ENCODE measurements at places on chromosomes 1 and 21.

GRCh38 chr1:39204441-39205081, at the start of gene MACF1:
Gene MACF1, plus strand, starts transcription at chr1:39204695. Its CDS starts 328 bp downstream, at chr1:39205023.
- peak; percentile 84 for DNase-seq

GRCh38 chr1:101264697-101265096, 27.9 kb downstream of the S1PR1 start:
- DNase-seq: peak; percentile 29

- no peak for DNase-seq
These were observed 2.7 kb upstream of the PALMD start for GRCh38 chr1:99643021-99643779.

- DNase-seq: no peak
These were observed 44.6 kb downstream of the COQ8A start for GRCh38 chr1:226984521-226985238.

GRCh38 chr1:77349275-77349674, 67.5 kb downstream of the AK5 start:
- DNase-seq: no peak

DNA sequence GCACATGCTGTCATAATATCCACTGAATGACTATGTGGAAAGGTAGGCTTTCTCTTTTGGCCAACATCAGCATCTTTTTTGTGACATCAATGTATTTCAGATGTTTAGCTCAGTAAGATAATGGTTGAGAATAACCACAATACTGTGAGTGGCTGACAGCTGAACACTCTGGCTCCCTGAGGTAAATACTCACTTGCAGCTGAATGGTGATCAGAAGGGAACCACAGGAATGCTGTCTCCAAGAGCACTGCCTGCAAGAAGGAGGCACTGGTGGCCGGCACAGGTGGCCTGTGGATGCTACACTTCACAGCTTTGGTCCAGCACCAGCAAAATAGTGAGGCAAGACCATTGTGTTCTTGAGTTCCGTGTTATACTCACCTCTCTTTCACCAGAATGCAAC, 118.7 kb upstream of the PPM1J start:
- DNase-seq: no peak

DNA sequence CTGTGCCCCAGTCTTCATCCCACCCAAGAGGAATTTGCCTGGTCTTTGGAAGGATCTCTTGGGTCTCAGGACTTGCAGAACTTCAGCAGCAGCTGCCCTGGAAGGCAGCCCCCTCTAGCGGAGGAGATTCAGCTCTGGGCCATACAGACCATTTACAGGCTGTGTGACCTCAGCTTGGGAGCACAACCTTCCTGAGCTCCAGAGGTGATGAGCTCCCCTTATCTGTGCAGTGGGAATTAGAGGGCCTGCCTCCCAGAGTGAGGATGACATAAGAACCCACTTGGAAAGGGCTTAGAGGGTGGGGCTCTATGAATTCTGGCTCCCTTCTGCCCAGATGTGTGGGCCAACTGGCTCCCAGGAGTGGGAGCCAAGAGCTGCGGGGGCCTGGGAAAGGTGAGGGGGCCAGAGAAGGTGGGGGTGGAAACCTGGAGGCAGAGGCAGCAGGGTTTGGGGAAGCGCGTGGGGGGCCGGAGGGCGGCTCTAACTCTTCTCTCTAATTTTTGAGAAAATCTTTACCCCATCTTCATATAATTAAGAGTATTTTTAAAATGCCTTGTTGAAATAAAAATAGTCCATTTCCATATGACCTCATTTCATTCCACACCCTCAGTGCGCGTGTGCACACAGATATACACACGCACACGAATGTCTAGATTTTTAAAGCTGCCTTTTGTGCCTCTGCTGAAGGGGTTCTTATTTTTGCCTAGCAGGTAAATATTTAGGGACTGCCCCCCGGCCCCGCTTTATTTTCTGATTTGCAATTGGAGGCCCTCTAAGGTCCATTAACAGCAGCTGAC, 21.5 kb downstream of the EPHB2 start:
- DNase-seq: no peak

GRCh38 chr1:29504196-29504595, 267.9 kb downstream of the PTPRU start:
- DNase-seq: no peak

DNA sequence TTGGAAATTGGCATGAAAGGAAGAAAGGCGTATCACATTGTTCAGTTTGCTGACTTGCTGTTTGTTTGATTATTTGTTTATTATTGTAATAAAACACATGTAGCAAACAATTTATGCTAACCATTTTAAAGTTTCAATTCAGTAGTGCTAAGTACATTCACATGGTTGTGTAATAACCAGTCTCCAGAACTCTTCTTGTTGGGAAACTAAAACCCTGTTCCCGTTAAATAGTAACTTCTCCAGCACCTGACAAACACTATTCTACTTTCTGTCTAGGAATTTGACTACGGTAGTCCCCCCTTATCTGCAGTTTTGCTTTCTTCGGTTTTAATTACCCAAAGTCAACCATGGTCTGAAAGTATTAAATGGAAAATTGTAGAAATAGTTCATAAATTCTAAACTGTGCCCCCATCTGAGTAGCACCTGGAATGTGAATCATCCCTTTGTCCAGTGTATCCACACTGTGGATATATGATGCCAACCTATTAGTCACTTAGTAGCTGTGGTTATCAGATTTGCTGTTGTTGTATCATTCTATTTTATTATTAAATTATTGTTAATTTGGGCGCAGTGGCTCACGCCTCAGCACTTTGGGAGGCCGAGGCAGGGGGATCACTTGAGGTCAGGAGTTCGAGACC, 5.5 kb downstream of the MORC3 start:
- DNase-seq: no peak

DNA sequence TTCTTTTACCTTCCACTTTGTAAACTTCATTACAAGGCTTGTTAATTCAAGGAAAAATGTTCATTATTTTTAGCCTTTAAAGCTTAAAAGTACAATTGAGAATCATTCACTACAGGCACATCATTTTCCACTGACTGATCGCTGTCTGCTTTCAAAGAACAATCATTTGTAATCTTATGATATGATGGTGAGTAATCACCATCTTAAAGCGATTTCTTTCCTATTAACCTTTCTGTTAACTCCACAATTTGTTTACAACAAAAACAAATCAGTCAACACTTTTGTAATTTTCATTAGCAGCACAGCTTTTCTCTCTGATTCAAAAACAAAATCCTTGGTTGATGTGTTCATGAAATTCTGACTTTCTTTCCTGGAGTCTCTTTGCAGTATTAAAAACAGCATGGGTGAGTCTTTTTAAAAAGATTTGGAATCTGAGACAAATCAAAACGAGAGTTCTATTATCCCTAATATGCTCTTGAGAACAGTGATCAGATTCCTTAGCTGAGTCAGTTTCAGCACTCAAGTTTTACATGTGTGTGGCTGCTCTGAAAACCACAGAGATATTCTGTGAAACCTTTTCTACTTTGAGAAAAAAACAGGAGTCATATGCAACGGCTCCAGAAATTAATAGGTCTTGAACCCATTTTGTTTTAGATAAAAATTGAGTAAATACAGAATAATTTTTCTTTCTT, 145.8 kb upstream of the TMPRSS15 start:
- no peak for DNase-seq

DNA sequence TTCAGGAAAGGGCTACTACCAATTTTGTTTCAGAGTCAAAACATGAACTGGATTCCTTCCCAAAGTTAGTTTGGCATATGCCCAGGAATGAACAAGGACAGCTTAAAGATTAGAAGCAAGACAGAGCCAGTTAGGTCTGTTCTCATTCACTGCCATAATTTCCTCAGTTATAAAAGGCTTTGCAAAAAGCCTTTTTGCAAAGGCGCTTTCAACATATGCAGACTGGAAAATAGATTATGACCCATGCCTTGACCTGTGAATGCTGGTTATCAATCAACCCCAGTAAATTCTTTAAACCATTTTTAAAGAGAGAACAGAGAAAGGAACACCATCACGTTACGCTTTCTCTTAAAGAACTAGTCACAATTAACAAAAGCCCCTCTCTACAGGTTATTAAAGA, 1.7 kb upstream of the FRRS1 start:
- DNase-seq: no peak

- no peak for DNase-seq
These were observed 292.0 kb downstream of the VAV3 start for GRCh38 chr1:107673006-107673405.

GRCh38 chr1:116485976-116486375, 84.8 kb downstream of the CD58 start:
- DNase-seq: no peak

DNA sequence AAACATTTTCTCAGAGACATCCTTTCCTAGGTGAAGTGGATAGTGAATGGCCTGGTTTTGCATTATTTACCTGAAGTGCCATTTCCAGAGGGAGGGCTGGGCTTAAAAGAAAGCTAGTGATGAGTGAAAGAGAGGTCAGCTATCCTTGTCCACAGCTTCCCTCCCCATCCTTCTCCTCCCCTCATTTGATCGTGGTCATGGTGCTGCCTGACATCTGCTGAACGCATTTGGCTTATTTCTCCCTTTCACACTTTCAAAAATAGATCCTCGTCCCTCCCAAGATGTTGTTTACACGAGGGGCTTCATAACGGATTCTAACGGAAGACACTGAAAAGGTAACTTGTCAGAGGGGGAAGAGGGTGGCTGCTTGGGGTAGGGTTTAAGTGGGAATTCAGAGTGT, 66.1 kb downstream of the PRRX1 start:
- no peak for DNase-seq

DNA sequence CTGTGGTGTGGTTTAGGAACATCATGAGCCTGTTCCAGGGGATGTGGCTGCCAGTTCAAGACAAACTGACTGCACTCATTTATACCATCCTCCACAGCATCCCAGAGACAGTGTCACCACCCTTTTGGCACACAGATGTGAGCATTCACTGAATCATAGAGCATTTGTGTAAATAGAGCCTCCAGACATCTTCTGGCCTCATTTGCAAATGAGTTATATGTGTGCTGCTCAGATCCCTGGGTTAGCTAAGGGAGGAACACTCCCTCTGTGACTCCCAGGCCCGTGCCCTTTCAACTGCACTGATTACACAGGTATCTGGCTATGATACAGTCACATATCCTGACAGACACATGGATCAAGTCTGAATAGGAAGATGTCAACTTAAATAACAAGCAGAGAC, 351.5 kb upstream of the PLD5 start:
- DNase-seq: no peak

GRCh38 chr1:212595787-212596714, 12.5 kb upstream of the ATF3 start:
- peak; percentile 93 for DNase-seq

- DNase-seq: no peak
These were observed 108.4 kb downstream of the XCL2 start for GRCh38 chr1:168435439-168435838.

GRCh38 chr1:54885807-54886723, 930 bp downstream of the DHCR24 start:
- no peak for DNase-seq

GRCh38 chr1:5273280-5274003, 619.0 kb downstream of the AJAP1 start:
- no peak for DNase-seq

DNA sequence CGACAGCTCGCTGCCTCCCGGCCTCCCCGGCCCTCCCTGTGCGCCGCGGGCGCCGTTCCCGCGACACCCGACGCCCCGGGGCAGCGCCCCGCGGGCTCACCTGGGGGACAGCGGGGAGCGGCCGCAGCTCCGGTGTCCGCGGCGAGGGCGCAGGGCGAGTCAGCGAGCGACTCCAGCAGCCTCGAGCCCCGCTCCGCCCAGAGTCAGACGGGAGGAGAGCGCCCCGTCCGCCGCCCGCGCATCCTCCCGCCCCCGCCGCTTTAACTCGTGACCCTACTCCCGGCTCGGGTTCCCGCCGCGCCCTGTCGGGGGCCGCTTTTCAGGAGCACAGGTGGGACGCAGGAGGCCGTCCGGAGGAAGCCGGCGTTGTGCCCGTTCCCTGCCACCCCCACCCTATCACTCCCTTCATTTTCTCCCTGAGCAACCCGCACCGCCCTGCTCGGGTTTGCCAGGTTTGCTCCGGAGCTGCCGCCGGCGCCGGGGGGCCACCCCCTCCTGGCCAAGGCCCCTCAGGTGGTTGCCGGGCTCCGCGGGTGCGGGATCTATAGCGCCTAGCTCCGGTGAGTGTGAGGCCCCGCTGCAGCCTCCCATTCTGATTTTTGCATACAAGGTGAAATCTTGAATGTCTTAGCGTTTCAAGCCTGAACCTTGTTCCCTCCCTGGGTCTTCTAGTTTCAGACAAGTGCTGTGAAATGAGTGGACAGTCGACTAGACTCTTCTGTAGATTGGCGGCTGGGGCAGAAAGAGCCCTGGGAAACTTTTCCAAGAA, at the start of gene MCOLN3:
MCOLN3 (minus strand) TSS at position 205 of the 769 bp plus-strand sequence. CDS start 3,140 bp downstream, outside the sequence.
- no peak for DNase-seq

GRCh38 chr1:17306921-17307320, 1.1 kb upstream of the PADI4 start:
- DNase-seq: no peak

- DNase-seq: no peak
These were observed 18.2 kb downstream of the RCAN1 start for GRCh38 chr21:34596561-34597271.

GRCh38 chr1:68890736-68891135, 393.9 kb upstream of the DEPDC1 start:
- no peak for DNase-seq

DNA sequence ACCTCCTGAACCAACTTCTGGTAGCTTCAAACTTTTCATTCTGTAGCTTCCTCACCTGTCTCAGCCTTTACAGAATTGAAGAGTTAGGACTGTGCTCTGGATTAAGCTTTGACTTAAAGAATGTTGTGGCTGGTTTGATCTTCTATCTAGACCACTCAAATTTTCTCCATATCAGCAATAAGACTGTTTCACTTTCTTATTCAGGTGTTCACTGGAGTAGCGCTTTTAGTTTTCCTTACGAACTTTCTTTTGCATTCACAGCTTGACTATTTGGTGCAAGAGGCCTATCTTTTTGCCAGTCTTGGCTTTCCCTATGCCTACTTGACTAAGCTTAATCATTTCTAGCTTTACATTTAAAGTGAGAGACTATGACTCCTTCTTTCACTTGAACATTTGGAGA, 31.5 kb downstream of the FGGY start:
- no peak for DNase-seq

GRCh38 chr1:240497908-240498307, 114.0 kb downstream of the GREM2 start:
- DNase-seq: no peak

- no peak for DNase-seq
These were observed 1891.2 kb downstream of the NCAM2 start for GRCh38 chr21:22889445-22889844.

- no peak for DNase-seq
These were observed 84.5 kb upstream of the BCL10 start for GRCh38 chr1:85360730-85361493.

- no peak for DNase-seq
These were observed 534 bp downstream of the SLC6A9 start for GRCh38 chr1:44030605-44031251.

- no peak for DNase-seq
These were observed 40.9 kb downstream of the STX6 start for GRCh38 chr1:180981596-180982387.

GRCh38 chr1:89069951-89070350, 4.9 kb upstream of the GBP1 start:
- no peak for DNase-seq
